ENCODE measurements at places on chromosomes 1 and 21.

GRCh38 chr1:210298936-210299335 lies 29.8 kb upstream of the HHAT start:
- no peak for DNase-seq

- no peak for DNase-seq
Observed at GRCh38 chr1:85440612-85441011, 24.3 kb downstream of the DDAH1 start.

- DNase-seq: no peak
Observed at GRCh38 chr21:37784591-37785318, 131.5 kb downstream of the KCNJ6 start.

DNA sequence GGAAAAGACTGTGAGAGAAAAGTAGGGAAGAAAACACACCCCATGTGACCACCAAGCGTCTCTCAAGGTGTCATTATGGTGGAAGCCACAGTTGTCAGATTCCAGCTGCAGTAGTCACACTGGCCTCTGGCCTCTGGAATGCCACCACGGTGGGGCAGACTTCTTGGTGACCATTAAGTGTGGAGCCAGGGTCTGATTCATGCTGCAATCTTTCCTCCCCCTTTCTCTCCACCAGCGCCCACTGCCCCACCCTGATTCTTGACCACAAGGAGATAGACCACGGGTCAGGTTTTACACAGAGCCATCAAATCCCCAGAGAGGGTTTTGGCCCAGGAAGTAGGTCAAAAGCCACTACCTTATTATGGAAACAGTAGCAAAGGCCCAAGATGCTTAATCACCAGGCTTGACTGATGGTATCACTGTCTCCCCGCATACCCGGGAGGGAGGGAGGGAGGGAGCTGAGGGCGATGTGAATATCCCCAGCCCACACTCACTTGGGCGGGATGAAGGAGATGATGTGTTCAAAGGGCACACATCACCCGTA lies 52.7 kb upstream of the GRHL3 start:
- no peak for DNase-seq

GRCh38 chr1:18385239-18385790 lies 95.4 kb upstream of the KLHDC7A start:
- DNase-seq: no peak

- no peak for DNase-seq
Observed at GRCh38 chr1:170063109-170063826, 11.2 kb downstream of the KIFAP3 start.

DNA sequence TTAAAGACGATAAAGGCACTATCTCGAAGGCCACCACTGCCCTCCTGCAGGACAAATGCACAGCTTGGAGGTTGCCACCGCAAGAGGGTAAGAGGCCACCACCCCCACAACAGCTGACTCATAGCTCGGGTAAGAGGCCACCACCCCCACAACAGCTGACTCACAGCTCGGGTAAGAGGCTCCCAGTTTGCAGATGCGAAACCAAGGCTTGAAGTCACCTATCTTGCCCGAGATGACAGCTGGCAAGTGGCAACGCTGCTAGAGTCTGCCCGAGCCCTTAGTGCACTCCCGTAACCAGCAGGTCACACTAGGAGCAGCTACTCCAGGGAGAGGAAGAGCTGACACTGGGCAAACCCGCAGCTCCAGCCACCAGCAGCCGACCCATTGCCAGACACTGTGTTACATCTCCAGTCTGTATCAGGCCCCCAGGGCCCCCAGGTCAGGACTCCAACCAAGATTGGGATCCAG lies 17.1 kb upstream of the SPSB1 start:
- DNase-seq: peak; percentile 98

DNA sequence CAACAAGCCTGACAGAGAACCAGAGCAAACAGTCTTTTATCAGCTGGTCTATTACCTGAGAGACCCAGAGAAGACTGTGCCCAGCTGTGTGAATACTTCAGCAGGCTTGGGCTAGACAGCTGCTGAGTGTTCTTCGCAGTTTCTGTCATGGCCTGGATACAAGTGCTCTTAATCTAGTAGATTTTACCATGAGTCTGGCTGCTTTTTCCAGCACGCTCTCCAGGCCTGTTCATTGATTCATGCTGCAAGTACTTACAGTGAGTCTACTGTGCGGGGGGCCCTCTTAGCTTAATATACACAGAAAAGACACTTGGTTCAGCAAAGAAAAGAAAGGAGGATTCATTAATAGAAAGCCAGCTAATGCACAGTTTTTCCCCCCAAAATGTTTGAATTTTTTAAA lies 48.5 kb downstream of the RGS7 start:
- DNase-seq: no peak

DNA sequence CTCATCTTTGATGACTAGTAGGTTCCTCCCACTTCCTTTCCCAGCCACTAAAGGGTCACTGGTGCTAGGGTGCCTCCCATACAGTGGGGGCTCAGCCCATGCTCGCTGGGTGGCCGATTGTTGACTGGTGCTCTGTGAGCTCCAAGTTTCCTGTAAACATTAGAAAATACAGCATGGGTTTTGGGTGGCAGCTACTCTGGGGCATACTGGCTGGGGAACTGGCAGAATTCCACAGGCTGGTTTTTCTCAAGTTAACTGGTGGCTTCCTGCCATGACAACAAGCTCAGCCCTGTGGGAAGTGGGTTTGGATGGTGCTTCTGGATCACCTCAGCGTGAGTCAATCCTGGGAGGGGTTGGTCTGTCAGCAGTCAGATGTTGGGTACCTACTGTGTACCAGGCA lies 28.7 kb upstream of the CRNN start:
- DNase-seq: no peak

- no peak for DNase-seq
Observed at GRCh38 chr1:31779687-31780086, 15.5 kb upstream of the ADGRB2 start.

DNA sequence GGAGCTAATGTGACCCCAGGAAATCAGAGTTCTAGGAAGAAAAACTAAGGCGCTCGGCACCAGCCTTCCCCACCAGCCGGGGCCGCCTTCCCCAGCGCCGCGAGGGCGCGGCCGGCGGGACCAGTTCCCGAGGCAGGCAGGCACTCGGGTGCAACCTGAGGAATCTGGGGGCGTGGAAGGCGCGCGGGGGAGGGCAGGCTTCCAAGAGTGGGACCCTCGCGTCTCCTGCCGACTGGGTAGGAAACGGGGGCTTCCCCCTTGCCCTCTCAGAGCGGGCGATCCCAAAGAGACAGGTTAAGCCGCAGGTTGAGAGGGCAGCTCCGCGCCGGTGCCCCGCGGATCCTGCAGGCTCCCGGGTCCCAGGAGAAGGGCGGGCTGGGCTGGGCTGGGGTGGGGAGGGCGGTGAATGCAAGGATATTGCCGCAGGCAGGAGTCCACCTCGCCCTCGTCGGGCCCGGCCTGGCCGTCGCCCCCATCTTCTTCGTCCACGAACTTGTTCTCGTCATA lies 431 bp downstream of the ARPC5 start:
- DNase-seq: peak; percentile 49

DNA sequence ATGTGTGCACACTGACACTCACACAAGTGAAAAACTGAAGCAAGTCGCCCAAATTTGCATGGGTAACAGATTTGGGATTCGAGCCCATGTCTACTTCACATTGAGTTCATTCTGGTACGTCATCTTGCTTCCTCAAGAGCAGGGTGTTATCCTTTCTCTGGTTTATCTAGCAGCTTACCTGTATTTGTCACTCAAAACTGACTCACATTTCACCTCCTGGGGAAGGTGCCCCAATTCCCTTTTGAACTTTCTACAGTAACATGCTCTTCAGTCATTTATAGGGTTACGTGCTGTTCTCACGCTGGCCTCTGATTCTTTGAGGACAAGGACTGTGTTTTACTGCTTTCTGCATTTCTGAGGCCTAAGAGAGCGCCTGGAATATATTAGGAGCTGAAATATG lies 162.8 kb downstream of the PDE4B start:
- DNase-seq: no peak

GRCh38 chr21:15204140-15204969 lies 139.6 kb upstream of the NRIP1 start:
- no peak for DNase-seq

GRCh38 chr1:235571482-235571881 lies 67.2 kb upstream of the B3GALNT2 start:
- peak; percentile 62 for DNase-seq

DNA sequence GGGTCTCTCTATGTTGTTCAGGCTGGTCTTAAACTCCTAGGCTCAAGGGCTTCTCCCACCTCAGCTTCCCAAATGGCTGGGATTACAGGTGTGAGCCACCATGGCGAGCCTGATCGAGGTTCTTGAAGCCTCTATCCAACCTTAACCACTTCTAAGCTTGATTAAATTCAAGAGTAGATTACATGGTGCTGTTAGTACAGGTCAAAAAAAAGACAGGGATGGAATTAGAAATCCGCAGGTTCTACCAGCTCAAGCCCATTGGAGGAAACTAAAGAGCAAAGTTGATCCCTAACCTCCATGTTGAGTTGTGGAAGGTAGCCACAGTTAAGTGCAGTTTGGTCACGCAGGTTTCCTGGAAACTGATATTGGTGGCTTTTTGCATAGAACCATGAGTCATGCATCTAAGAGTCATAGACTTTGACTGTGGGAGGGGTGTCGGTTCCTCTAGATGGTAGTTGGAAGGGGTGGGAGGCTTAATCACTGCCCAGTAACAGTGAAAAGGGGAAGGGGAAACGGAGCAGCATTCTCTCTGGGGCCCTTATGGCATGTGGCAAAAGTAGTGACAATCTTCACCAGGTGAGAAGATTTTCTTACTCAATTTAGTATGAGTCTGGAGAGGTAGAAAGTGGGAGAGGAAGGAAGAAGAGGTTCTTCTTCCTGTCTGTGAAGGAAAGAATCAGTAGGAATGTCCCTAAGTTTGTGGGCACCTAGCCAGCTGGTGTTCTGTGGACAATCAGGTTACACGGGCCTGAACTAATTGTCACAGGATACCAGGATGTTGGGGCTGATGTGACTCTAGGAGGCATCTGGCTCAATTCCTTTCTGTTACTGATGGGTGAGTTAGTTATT lies 7.0 kb downstream of the CD53 start:
- DNase-seq: peak; percentile 97

DNA sequence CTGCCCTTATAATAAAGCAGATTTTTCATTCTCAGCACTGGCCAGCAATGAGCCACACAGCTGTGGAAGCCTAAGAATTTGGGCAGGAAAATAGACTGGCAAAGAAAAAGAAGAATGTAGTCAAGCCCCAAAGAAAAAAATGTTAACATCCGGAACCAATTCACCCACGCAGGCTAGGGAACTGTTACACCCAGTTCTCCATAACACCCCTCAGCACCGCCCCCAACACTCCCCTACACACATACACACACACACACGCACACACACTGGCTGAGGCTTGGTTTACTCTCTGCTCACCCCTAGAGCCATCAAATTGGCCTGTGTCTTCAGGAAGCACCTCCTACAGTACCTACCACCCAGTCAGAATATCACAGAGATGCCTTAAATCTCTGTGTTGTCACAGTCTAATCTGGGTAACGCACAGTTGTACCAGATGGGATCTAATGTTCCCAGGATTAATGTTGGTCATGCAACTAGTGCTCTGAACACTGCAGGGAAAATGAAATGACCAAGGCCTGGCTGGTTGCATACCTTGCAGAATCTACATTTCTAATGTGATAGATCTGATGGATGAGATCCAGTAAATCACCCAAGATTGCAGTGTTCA lies 14.5 kb downstream of the TBX15 start:
- no peak for DNase-seq

DNA sequence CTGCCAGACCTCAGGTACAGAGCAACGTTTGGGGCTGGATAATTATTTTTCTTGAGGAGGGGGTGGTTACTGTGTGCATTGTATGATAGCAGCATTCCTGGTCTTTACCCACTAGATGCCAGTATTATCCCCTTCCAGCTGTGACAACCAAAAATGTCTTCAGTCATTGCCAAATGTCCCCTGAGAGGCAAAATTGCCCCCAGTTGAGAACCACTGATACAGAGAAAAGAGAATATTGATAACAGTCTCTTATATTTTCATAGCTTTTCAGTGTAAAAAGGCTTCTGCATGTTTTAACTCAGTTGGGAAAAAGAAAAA lies 51.8 kb upstream of the SYT14 start:
- DNase-seq: no peak

DNA sequence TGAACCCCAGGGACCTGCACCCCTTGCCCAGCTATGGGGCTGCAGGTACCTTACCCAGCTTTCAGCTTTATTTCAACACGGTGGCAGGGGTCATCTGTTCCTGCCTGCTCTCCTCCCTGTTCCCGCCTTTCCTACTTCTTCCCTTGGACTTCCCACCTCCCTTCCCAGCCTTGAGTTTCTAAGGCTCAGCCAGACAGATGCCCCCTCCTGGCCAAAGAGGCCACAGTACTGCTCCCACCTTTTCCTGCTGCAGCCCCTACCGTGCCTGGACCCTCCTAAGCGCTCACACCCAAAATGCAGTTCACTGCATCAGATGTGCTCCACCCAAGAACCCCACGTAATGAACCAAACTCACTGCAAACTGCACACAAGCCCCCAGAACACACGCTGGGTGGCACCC lies 7.7 kb downstream of the NOC2L start:
- DNase-seq: no peak

- peak; percentile 15 for DNase-seq
Observed at GRCh38 chr1:62271948-62272728, 47.1 kb downstream of the KANK4 start.

- DNase-seq: no peak
Observed at GRCh38 chr21:29389136-29389535, 90.4 kb downstream of the BACH1 start.

DNA sequence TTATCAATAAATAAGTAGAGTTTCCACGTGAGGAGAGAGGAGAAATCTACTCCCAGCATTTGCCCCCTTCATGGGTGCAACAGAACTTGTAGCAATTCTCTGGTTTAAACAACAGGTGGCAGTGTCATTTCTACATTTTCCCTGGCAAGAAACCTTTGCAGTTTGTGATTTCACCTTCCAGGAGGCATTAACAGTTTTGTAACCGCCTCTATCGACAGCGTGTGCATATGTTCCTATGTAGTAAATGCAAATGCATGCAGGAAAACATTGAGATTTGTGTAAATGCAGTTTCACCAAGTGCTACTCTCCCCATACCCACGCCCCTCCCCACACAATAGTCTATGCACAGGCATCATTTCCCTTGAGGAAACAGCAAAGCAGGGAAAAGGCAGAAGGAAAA lies 494.7 kb downstream of the SMYD3 start:
- peak; percentile 36 for DNase-seq

DNA sequence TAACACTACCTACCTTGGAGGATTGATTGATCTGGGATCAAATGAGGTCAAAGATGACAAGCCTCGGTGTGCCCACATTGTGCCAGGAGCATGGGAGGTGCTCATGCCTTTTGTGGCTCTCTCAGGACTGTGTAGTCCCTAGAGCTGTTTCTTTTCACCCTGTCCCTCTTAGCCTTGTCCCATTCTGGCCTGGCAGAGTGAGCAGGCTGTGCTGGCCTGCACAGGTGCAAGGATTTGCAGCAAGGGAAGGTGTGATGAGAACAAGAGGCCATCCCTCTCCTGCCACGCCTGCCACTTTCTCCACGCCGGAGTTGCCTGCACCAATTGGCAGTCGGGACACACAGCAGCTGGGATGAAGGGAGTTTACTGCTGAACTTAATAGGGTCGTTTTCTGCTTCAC lies 410.6 kb upstream of the VAMP3 start:
- DNase-seq: no peak
